ENCODE measurements at places on chromosomes 12 and 14. TPM values are rescaled to one million over a fixed set of nuclear protein-coding genes. Genes with fewer than 3 reads are reported as not detected.

GRCh38 chr14:77812028-77812427 is 12.1 kb downstream of the ADCK1 start:
- DNase-seq = no peak

Gene SLC10A1
- polyA plus RNA-seq = 0.15 TPM

- DNase-seq = no peak
Measured at GRCh38 chr12:47602949-47603558, 102.8 kb downstream of the RPAP3 start.

DNA sequence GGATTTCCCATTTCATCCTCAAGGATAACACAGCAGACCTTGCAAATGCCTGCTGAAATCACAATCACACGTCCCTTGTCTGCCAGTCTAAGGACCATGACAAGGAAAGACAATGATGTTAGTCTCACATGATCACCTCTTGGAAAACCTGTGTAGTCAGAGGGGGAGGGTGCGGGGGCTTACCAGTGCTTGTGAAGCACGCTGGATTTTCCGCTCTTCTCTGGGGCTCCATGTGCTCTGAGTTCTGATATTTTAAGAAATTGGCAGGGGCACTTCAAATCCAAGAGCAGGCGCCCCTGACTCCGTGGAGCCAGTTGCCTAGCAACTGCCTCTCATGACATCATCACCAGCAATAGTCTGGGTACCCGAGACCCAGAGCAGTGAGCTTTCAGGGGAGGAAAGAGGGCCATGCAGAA is 200.9 kb upstream of the C14orf180 start:
- no peak for DNase-seq

DNA sequence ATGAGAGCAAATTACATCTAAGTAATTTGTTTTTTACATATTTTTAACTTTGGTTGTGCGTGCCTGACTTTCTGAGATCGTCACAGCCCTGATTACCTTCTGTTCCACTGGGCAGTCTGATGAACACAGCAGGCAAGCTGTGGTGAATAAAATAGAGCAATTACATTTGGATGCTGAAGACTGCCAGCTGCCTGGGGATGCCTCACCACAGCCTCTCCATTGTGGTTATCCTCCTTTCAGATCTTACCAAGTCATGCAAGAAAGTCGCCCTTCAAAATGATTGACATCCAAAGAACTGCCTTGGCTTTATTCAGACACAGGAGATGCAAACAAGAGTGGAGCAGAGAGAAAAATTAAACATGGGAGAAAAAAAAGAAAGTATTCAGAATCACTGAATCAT is 456.6 kb upstream of the TMPO start:
- DNase-seq = no peak

DNA sequence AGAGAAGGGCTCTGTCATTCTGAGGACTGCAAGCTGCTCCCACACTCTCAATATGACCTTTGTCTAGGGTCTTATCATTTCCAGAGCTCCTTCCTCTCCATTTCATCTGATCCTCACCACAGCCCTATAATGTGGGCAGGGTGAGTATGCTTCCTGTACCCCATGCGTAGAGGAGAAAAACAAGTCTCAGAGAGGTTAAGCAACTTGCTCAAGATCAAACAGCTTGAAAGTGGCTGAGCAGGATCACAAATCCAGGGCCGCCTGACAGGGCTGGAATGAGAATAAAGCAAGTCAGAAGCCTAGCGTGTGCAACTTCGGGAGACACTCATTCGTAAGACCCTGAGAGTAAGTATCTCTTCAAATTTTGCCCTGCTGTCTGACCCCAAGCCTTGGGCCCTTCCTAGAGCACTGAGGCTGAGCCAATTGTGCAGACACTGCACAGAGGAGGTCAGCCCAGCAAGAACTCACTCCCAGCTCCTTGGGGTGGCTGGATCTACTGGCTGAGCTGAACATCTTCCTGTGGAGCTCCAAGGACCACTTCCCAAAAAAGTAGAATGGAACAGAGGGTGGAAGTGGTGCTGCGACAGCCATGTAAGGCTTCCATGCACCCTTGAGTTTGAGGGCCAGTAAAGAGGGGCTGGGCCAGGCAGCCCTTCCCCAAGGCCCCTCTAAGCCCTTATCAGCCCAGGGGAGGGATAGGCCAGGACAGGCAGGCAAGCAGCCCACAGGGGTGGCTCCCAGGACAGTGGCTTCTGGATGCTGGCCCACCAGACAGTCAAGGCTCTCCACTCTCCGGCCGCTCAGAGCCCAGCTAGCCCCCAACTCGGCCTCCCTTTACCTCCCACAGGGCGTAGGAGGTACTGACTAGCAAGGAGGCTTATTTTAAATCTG is 10.5 kb downstream of the ZFP36L1 start:
- DNase-seq = no peak

GRCh38 chr14:95426116-95426475 is 90.4 kb downstream of the SYNE3 start:
- no peak for DNase-seq

GRCh38 chr14:89476354-89476896 is 59.4 kb upstream of the FOXN3 start:
- no peak for DNase-seq

DNA sequence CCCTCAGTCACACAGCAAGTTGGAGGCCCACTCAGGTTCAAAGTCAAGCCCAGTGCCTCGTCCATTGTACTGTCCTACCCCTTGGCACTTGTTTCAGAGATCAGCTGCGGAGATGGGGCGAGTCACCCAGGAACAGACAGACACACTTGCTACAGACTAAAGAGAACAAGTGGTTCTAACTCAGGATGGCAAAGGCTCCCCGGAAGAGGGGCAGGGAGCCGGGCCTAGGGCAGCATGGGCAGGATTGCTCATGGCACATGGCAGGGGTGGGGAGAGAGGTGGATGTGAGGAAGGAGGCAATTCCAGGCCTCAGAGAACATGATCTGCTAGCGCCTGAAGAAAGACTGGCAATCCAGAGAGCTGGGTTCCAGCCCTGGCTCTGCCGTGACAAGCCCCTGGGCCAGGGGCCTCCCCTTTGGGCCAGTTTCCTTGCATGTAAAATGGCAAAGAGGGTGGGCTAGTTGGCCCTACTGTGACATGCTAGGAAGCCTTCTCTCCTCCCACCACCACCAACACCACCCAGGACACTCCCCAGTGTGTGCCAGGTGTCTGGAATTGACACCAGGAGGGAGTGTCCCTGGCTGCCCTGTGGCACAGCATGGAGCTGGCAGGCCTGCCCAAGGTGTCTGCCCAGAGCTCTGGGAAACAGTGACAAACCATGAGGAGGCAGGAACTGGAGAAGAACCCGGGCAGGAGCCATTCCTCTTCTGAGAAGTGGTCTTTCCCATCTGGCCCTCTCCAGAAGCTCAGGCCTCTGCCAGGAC is 24.0 kb upstream of the IRF2BPL start:
- no peak for DNase-seq

- DNase-seq = no peak
Measured at GRCh38 chr12:95621725-95622124, 70.4 kb upstream of the USP44 start.

GRCh38 chr12:93883436-93884154 is 206.4 kb downstream of the CRADD start:
- DNase-seq = no peak

- no peak for DNase-seq
Measured at GRCh38 chr12:41706376-41706775, 438.3 kb downstream of the GXYLT1 start.
